ENCODE measurements at places on chromosomes 3 and 15.

DNA sequence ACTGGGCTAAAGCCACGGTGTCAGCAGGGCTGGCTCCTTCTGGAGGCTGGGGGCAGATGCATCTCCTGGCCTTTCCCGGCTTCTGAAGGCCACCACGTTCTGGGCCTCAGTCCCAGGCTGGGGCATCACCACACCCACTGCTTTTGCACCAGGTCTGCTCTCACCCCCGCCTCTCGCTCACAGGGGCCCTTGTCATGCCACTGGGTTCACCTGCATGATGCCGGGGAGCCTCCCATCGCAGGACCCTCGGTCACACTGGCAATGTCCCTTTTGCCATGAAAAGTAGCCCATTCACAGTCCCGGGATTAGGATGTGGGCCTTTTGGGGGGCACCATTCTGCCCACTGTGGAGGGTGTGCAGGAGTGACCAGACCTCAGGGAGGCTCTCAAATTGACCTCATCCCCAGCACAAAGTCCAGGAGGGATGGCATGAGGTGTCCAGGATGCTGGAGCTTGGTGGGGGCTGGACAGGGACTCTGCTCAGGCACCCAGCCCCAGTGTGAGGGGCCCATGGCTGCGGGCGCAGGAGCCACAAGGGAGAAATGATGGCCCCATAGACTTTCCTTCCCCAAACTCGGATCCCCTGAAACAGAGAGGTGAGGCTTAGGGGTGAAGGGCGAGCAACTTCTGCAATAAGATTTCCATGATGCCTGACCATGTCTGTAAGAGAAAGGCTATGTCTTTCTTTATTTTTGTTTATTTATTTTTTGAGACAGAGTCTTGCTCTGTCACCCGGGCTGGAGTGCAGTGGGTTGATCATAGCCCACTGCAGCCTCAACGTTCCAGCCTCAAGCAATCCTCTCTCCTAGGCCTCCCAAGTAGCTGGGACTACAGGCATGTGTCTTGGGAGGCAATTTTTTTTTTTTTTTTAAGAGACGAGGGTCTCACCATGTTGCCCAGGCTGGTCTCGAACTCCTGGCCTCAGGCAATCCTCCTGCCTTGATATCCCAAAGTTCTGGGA lies 189.1 kb downstream of the GOLGA6L6 start:
- DNase-seq, result no peak

DNA sequence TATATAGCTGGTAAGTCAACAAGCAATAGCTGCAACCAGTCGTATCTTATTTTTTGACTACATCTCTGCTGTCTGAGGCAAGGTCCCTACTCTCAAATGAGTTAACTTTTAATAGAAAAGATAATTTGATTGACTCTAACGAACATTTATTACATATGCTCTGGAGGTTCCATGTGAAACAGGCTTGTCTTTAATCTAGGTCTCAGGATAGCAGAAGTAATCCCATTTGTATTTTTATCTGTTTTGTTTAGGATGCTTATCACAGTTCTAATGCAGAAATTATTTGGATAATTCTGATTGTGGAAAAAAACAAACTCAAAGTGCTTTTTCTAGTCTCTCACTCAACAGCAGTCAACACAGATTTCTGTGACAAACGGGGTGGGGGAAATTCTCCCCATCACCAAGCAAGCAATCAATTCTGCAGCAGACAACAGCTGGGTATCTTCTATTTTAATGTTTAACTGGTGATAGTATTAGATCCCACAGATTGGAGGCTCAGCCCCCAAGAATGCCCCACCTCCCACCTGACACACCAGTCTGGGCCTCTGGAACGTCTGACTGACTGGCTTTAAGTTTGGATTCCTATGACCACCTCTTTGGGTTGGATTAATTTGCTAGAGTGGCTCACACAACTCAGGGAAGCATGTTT lies 58.8 kb downstream of the ITPR1 start:
- DNase-seq, result no peak

- no peak for DNase-seq
These were observed 22.6 kb downstream of the ZNF80 start for GRCh38 chr3:114214542-114215341.

- DNase-seq, result no peak
These were observed 34.1 kb upstream of the TM4SF1 start for GRCh38 chr3:149411583-149411982.

DNA sequence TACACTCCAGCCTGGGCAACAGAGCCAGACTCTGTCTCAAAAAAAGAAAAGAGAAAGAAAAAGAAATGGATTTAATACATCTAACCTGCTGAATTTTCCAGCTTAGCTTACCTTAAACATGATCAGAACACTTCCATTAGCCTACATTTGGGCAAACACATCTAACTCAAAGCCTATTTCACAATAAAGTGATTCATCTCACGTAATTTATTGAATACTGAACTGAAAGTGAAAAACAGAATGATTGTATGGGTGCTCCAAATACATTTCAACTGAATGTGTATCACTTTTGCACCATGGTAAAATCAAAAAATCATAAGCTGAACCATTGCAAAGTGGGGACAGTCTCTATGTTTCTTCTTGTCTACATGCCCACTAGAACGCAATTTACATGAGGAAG lies 9.0 kb downstream of the PIK3R4 start:
- no peak for DNase-seq

DNA sequence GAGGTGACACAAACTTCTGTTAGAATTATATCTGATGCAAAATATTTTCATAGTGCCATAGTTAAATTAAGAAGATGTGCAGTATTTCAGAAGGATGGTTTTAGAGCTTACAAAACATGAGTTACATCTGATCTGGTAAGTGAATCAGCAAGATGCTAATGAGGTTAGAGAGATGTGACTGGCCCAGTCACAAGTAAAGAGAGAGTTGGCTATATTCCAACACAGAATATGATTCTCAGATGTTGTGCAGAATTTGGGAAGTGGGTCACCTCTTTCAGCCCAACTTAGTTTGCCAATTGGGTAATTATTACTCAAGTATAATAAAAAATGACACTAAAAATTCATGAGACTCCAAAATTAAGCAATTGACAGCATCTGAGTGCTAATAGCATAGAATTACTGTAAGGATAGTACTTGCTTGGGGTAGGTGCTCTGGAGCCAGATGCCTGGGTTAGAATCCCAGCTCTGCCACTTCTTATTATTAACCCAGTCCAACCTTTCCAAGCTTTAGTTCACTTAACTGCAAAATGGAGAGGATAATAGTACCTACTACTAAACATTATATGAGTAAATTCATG lies 30.8 kb downstream of the P2RY1 start:
- no peak for DNase-seq

- no peak for DNase-seq
These were observed 653 bp upstream of the MFSD1 start for GRCh38 chr3:158801201-158801600.

DNA sequence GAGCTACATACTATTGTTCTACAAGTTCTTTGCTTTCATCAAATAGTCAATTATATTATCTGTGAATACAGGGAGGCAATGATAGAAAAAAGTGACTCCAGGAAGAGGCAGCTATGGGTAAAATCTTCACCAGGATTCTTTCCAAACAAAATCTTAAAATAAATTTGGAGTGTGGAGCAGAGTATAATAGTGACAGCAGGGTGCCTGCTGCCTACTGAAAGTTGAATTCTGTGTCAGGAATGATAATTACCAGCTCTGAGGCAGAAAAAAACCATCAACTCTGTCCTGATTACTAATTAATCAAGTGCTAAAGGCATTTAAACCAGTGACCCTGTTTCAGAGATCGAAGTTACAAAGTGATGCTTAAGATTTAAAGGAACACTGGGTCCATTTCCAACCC lies 148.0 kb downstream of the DIPK2A start:
- no peak for DNase-seq

DNA sequence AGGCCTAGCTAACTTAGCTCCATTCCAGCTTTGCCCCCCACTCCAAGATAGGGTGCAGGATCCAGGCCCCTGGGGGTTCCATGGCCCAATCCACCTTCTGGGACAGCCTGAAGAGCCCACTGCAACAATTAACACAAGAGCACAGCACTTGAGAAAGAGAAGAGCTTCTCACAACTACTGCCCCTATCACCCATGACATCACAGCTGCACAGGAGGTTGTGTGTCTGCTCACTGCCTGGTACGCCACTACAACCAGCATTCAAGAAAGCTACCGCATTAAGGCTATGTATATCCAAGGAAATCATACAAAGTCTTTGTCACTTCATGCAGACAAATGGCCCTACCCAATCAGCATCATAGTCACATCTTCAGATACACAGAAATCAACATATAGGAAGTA lies 62.0 kb downstream of the MYO5A start:
- DNase-seq, result no peak

GRCh38 chr15:41873711-41874110 lies 20.1 kb downstream of the SPTBN5 start:
- DNase-seq, result no peak

DNA sequence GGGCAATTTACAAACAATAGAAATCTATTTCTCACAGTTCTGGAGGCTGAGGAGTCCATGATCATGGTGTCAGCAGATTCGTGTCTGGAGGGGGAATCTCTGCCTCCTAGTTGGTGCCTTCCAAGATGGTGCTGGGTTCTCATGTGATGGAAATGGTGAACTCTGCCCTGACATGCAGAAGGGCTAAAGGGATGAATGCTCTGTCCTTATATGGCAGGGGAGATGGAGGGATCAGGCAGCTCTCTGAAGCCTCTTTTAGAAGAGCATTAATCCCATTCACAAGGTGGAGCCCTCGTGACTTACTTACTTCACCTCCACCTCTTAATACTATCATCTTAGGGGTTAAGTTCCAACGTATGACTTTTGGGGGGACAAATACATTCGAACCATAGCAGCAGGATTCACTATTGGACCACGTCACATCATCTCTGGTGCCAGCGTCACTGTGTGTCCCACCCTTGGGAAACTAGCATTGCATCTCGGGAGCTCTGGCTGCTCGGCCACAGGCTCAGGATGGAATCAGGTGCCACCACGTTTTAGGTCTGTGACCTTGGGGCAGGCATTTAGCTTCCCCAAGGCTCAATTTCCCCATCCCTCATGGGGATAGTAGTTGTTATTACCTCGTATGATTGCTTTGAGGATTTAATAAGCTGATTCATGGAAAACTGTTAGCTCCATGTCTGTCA lies 53.0 kb downstream of the SV2B start:
- no peak for DNase-seq

GRCh38 chr3:158747417-158747816 lies 15.2 kb upstream of the RARRES1 start:
- DNase-seq, result no peak

DNA sequence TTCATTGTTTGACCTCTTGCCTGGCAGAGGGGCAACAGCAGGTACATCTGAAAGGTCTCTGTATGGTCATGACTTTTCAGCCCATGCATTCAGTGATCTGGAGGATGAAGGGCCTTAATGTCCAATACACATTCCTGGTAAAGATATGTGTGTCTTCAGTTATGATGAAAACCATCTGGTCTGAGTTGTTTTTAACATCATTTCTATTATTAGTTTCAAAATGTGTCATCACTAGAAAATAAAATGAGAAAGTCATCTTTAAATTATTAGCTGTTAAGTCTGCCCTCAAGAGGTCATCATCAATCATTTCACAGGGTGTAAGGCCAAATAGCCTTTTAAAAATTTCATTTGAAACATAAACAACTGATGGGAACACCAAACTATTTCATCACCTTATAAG lies 92.1 kb upstream of the PLSCR4 start:
- DNase-seq, result no peak

DNA sequence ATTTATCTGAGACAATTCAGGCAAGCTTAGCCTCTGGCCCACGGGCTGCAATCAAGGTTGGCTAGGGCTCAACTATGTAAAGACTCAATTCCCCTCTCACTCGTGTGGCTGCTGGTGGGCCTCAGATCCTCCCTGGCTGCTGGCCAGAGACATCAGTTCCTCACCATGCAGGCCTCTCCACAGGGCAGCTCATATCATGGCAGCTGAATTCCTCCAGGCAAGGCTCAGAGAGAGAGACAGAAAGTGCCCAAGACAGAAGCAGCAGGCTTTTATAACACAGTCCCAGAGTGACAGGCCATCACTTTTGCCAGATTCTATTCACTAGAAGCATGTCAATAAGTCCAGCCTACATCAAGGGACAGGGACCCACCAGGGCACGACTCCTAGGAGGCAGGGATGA lies 63.2 kb downstream of the XXYLT1 start:
- DNase-seq, result no peak

DNA sequence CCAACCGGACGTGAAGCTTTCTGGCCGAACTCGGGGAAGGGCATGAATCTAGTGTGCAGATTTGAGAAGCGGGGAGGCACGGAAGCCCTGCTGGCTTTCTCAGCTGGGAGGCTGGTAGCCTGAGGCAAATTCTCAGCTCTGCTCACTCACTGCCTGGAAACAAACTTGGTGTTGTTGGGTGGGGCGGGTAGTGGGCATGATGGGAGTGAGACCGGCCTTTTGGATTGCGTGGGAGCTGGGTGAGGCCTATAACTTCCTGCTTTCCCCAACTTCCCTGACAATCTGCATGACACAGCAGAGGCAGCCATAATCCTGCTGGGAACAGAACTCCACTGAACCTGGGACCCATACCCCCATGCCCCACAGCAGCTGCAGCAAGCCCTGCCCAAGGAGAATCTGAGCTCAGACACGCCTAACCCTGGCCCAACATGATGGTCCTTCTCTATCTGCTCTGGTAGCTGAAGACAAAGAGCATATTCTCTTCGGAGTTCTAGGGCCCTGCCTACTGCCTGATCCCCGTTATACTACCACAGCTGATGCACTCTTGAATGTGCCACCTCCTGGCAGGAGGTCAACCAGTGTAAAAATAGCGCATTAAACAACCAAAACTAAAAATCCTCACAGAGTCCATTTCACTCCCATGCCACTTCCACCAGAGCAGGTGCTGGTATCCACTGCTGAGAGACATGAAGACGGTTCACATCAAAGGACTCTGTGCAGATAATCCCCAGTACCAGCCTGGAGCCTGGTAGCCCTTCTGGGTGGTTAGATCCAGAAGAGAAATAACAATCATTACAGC lies 44.7 kb downstream of the CEP70 start:
- DNase-seq, result no peak

DNA sequence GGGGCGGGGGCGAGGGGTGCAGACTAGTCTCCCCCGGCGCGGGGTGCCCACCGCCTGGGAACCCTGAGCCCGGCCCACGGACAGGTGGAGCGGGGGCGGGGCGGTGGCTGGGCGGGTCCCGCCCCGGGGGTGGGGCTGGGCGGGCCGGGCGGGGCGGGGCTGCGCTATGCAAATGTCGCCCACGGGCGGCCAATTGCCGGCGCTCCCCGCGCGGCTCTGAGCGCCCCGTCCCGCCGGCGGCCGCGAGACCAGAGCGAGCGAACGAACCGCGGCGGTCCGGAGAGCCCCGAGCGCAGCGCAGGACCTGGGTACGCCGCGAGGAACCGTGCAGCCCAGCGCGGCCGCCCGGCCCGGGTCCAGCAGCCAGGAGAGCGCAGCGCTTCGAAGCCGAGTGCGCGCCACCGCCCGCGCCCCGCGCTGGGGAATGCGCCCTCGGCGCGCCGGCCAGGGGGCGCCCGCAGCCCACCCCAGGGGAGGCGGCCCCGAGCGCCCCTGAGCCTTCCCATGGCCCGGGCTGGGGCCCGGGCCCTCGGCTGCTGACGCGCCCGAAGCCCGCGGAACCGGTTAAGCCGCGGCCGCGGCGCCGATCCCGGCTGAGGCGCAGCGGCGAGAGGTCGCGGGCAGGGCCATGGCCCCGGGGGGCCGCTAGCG lies at the start of gene SEMA3F:
SEMA3F (plus strand) TSS at position 485 of the 651 bp plus-strand sequence. CDS start 4,299 bp downstream, outside the sequence.
- DNase-seq, result no peak

GRCh38 chr15:81298611-81299010 lies 25.3 kb downstream of the STARD5 start:
- no peak for DNase-seq
